Aorta (tissue), 5 donors: ENCODE measurements at places on chromosomes 6 and 20. TPM values are rescaled to one million over a fixed set of nuclear protein-coding genes. Genes with fewer than 3 reads are reported as not detected.

GRCh38 chr20:38969708-38970107 is 7.6 kb downstream of the DHX35 start:
- no peak overlapping the region for H3K27ac ChIP-seq
- no peak overlapping the region for H3K4me3 ChIP-seq
- H3K4me1 ChIP-seq: no peaks in the 10 kb centered on the region
- H3K36me3 ChIP-seq: no peaks in the 10 kb centered on the region
- no peaks in the 10 kb centered on the region for H3K27me3 ChIP-seq

DNA sequence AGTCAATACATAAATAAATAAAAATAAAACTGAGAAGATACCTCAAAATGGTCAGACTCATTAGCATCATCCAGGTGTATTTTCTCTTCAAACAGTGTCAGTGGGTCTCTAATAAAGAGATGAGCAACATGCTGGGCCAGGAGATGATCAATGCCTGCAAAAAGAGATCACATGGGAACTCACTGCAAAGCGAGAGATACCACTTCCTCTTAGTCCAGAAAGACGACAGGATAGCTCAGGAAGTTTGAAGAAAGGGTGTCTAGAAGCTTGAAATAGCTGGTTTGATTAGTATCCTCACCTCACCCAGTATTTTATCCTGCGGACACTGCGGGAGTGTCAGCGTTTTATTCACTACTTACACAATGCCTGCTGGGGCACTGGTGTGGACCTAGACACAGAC is 38.0 kb downstream of the GCLC start:
- DNase-seq: no peak
- no peak overlapping the region for H3K27ac ChIP-seq
- H3K36me3 ChIP-seq: peaks cover 5% of the 10 kb centered on the region
- H3K4me3 ChIP-seq: no peak overlapping the region

Gene MICB
- total RNA-seq: 4.7 TPM

GRCh38 chr6:120671519-120671918 is 662.8 kb downstream of the TBC1D32 start:
- no peaks in the 10 kb centered on the region for H3K36me3 ChIP-seq
- H3K4me1 ChIP-seq: no peaks in the 10 kb centered on the region
- H3K4me3 ChIP-seq: no peak overlapping the region
- no peaks in the 10 kb centered on the region for H3K27me3 ChIP-seq
- no peak overlapping the region for H3K27ac ChIP-seq
- DNase-seq: no peak

Gene GPLD1
- 8.2 TPM for total RNA-seq

GRCh38 chr6:6654599-6655575 is 66.4 kb downstream of the LY86 start:
- H3K27me3 ChIP-seq: no peaks in the 10 kb centered on the region
- H3K27ac ChIP-seq: no peak overlapping the region
- H3K4me1 ChIP-seq: no peaks in the 10 kb centered on the region
- H3K36me3 ChIP-seq: no peaks in the 10 kb centered on the region
- no peak for DNase-seq
- no peak overlapping the region for H3K4me3 ChIP-seq

DNA sequence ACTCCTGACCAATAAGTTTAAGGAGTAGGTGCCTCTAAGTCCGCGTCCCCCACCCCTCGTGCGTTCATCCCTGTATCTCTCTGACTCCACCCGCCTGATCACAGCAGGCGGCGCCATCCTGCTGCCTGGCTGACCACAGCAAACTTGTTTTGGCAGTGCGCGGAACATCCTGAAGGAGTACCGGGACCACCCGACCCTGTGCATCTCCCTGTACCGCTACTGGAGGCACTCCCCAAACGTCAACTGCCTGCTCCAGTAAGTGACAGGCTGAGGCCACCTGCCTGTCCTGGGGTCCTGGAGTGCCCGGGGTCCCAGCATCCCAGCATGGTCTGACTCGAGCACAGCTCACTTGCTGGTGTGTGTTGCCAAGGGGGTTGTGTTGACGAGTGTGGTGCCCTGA is 19.0 kb downstream of the PNLDC1 start:
- no peaks in the 10 kb centered on the region for H3K36me3 ChIP-seq
- no peaks in the 10 kb centered on the region for H3K4me1 ChIP-seq
- H3K27me3 ChIP-seq: no peaks in the 10 kb centered on the region
- H3K4me3 ChIP-seq: no peak overlapping the region
- no peak overlapping the region for H3K27ac ChIP-seq
- no peak for DNase-seq

GRCh38 chr6:121142093-121142492 is 192.2 kb downstream of the TBC1D32 start:
- H3K4me1 ChIP-seq: no peaks in the 10 kb centered on the region
- DNase-seq: no peak
- H3K27ac ChIP-seq: no peak overlapping the region
- H3K4me3 ChIP-seq: no peak overlapping the region
- no peaks in the 10 kb centered on the region for H3K27me3 ChIP-seq
- no peaks in the 10 kb centered on the region for H3K36me3 ChIP-seq

DNA sequence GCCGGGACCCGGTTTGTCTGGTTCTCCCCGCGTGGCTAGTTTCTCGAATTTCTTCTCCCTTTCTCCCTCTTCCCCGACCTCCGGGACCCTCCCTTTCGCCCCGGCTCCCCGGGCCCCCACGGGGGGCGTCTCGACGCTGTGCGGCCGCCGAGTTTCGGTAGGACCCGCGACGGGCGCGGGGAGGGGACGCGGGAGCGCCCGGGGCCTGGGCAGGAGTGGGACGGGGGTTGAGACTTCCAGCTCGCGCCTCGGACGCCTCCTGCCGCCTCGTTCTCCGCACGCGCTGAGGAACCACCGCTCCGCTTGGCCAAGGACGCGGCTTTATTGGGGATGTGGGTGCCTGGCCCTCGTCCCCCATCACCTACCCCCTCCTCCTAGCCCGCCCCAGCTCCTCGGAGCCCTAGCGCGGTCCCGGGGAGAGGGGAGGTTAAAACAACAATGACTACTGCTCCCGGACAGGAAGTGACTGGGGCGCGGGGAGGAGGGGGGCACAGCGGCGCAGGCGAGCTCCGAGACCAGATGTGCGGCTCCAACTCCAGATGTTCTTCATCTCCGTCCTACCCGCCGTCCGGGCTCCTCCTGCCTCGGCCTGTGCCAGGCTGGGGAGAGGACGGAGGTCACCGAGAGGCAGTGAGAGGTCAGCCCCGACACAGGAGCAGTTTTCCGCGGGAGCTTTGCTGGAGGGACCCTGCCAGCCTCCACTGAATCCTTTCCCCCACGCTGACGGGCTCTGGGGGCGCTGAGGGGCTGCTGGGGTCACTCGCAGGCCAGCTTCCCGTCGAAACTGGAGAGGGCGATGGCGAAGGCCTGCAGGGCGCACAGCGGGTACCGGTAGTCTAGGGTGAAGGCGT is 917 bp upstream of the TEAD3 start:
- H3K27me3 ChIP-seq: no peaks in the 10 kb centered on the region
- H3K4me1 ChIP-seq: no peaks in the 10 kb centered on the region
- peak overlapping the region; percentile 58 for H3K27ac ChIP-seq
- H3K36me3 ChIP-seq: no peaks in the 10 kb centered on the region
- DNase-seq: peak; percentile 94
- peak overlapping the region; percentile 76 for H3K4me3 ChIP-seq

DNA sequence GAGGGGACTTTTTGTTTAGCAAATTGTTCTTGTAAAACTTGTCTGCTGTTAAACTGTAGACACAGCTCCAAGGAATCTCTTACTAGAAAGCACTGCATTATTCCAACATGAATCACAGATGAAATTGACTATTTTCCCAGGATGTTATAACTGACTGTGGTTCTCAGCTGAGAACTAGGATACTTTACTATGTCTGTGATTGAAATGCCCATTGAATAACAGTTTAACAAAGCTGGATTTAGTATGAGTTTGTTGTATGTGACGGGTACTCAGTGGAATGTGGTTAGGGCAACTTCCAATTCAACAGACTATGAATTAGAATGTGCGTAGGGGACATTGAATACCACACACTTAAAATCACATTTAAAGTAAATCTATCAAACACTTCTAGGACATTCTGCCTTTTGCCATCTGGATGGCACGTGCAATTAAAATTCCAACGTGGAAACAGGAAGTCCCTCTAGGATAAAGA is 193.4 kb upstream of the PREP start:
- H3K4me1 ChIP-seq: peaks cover 12% of the 10 kb centered on the region
- no peaks in the 10 kb centered on the region for H3K36me3 ChIP-seq
- no peak for DNase-seq

- no peaks in the 10 kb centered on the region for H3K27me3 ChIP-seq
- no peaks in the 10 kb centered on the region for H3K4me1 ChIP-seq
- no peak for DNase-seq
Observed at GRCh38 chr6:137261361-137261760, 42.2 kb upstream of the IFNGR1 start.

GRCh38 chr20:38569747-38570525 is 11.1 kb upstream of the ADIG start:
- DNase-seq: no peak
- no peaks in the 10 kb centered on the region for H3K4me1 ChIP-seq
- no peaks in the 10 kb centered on the region for H3K27me3 ChIP-seq
- no peak overlapping the region for H3K27ac ChIP-seq
- no peak overlapping the region for H3K4me3 ChIP-seq

- DNase-seq: no peak
- H3K27me3 ChIP-seq: no peaks in the 10 kb centered on the region
- H3K4me3 ChIP-seq: no peak within 1 kb of the TSS
- H3K27ac ChIP-seq: no peak within 1 kb of the TSS
- no peaks in the 10 kb centered on the region for H3K36me3 ChIP-seq
- no peaks in the 10 kb centered on the region for H3K4me1 ChIP-seq
Observed at GRCh38 chr20:45174434-45175364, at the start of gene PI3. TSS of gene PI3 (plus strand) at chr20:45174902. CDS start at chr20:45174923, 21 bp downstream.

DNA sequence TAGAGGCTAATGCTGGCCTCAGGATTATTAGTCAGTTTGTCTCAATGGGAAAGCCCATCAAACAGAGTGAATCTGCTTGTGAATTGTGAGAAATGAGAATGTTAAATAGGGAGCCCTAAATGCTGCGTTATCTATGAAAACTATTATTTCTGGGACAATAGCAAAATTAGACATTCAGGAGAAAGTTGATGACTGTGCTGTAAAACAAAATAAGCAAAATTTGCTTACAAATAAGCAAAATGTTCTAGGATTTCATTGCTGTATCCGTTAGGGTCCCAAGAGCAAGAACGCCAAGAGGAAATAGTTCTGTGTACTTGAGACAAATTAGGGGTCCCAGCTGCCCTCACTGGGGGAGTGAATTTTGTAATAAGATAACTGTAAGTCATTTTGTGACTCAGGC is 59.2 kb upstream of the RAB32 start:
- H3K27me3 ChIP-seq: no peaks in the 10 kb centered on the region
- H3K27ac ChIP-seq: no peak overlapping the region
- no peak overlapping the region for H3K4me3 ChIP-seq
- H3K4me1 ChIP-seq: no peaks in the 10 kb centered on the region

- no peak overlapping the region for H3K27ac ChIP-seq
- DNase-seq: no peak
Observed at GRCh38 chr6:40819182-40819834, 219.7 kb downstream of the UNC5CL start.

DNA sequence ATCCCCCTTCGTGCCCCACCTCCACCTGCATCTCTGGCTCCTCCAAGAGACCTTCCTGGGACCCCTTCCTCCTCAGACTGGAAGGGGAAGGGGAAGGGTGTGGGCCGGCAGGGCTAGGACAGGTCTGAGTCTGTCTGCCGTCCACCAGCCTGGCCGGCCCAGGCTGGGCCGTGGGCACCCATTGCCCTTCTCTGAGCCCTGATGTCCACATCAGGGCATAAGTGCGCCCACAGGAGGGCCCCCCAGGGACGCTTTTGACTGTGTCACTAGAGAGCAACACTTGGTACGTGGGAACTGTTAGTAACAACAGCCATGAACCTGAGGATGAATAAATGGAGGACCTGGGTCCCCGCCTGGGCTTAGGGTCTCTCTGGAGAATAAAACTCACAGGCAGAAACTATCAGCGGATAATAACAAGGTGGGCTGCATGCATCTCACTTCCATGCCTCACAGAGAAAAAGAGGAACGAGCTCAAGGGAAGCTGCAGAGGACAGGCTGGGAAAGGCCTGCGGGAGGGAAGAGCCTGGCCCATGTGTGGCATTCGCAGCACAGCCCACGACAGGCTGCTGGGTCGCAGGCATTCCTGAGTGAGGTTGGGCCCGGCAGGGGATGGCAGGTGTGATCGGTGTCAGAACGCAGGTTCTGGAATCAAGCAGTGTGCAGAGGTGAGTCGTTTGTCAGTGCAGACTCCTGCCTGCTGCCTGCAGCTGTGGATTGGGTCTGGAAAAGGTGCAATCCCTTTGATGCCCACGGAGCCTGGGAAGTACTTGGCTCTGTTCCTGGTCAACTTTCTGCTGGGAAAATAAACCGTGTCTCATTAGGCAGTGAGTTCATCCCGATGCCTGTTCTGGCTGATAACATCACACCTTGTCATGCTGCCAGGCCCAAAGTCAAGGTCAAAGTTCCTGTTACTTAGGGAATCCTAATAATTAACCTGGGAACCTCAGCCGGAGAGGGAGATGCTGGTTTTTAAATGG is 60.9 kb downstream of the BCAS4 start:
- H3K27ac ChIP-seq: no peak overlapping the region
- H3K36me3 ChIP-seq: no peaks in the 10 kb centered on the region
- H3K27me3 ChIP-seq: no peaks in the 10 kb centered on the region
- no peak overlapping the region for H3K4me3 ChIP-seq

- no peaks in the 10 kb centered on the region for H3K27me3 ChIP-seq
- H3K27ac ChIP-seq: no peak overlapping the region
- H3K36me3 ChIP-seq: no peaks in the 10 kb centered on the region
- no peak for DNase-seq
Observed at GRCh38 chr6:69784595-69785377, 12.0 kb downstream of the LMBRD1 start.

Gene LAMA2
- 40.9 TPM for total RNA-seq
